Glutamatergic neuron (in vitro differentiated cells): ENCODE measurements at places on chromosomes 2 and 18. TPM values are rescaled to one million over a fixed set of nuclear protein-coding genes. Genes with fewer than 3 reads are reported as not detected.
A peak's percentile ranks its signal among the peaks of the same experiment; 100 is the strongest.

GRCh38 chr2:16223841-16224177 is 283.5 kb downstream of the MYCN start:
- DNase-seq: no peak
- H3K4me1 ChIP-seq: peaks cover 25% of the 10 kb centered on the region
- peak overlapping the region; percentile 53 for H3K4me3 ChIP-seq

GRCh38 chr2:1081451-1082225 is 131.0 kb downstream of the SNTG2 start:
- H3K27me3 ChIP-seq: peaks cover 6% of the 10 kb centered on the region
- peaks cover 22% of the 10 kb centered on the region for H3K4me1 ChIP-seq
- no peak overlapping the region for H3K27ac ChIP-seq

DNA sequence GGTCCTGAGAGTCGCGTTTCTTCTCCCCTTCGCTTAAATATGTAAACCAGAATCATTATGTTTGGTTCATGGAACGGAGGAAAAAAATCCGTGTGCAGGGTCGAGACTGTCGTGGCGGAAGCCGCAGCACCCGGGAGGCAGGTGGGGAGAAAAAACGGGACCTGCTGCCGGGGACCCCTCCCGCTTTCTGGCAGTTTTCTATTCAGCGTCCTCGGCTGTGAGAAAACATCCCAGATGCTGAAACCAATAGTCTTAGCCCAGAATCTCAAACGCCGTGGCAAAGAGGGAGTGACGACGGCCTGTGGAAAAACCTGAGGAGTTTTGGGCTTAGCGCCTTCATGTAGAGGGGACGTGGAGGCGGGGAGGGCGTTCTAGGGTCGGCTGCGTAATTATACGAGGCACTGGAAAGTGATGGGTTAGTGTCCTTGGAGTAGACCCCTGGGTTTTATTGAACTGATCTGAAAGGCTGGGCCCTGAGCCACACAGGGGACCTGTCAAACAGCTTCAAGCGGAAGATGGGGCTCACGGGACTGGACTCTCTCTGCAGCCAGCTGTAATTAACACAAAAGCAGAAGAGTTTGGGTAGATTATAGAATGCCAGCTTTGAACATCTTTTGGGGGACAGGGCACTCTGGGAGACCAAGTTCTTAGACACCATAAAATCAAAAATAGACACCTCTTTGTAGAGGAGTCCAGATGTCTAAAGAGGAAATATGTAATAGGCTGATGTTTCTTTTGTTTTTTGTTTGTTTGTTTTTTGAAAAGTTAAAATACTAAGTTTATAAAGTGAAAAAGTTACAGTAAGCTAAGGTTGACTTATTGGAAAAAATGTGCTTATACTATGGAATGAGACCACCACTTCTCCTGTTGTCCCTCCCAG is 834 bp upstream of the BUB1 start:
- peak; percentile 44 for DNase-seq
- H3K36me3 ChIP-seq: no peaks in the 10 kb centered on the region

The NOSTRIN gene
- not detected for total RNA-seq

DNA sequence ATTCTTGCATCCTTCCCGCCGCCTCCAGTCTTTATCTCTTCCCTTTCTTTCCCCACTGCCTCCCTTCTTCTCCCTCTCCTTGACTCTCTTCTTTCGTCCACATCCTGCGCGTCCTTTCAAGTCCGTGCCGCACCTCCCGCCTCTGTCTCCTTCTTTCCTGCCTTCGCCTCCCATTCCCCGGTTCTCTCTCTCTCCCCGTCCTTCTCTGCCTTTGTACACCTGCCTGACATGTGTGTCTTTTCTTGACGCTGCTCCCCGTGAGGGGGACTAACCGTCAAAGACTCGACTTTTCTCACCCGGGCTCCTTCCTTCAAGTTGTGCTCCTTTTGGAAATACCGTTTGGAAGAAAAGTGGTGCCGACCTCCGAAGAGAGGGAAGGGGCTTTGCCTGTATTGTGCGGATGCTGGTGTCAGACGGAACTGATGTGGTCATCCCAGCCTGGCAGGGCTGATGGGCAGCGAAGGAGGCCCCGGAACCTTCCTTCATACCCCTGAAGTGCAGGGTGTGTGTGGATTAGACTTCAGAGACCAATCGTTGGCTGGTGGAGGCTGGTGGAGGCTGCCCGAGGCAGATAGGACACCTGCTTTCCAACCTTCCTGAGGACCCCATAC is 879 bp downstream of the TMEM178A start:
- H3K27ac ChIP-seq: peak overlapping the region; percentile 88
- peaks cover 3% of the 10 kb centered on the region for H3K4me1 ChIP-seq
- DNase-seq: peak; percentile 25

DNA sequence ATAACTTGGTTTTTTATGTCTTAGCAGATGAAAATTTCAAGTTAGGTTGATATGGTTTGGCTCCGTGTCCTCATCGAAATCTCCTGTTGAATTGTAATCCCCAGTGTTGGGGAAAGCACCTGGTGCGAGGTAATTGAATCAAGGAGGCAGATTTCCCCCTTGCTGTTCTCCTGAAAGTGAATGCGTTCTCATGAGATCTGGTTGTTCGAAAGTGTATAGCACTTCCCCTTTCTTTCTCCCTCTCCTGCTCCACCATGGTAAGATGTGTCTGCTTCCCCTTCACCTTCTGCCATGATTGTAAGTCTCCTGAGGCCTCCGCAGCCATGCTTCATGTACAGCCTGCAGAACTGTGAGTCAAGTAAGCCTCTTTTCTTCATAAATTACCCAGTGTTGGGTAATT is 242.1 kb upstream of the TNP1 start:
- H3K36me3 ChIP-seq: no peaks in the 10 kb centered on the region
- H3K4me3 ChIP-seq: no peak overlapping the region
- no peak overlapping the region for H3K27ac ChIP-seq
- peaks cover 1% of the 10 kb centered on the region for H3K27me3 ChIP-seq
- DNase-seq: no peak

- DNase-seq: no peak
- H3K36me3 ChIP-seq: no peaks in the 10 kb centered on the region
These were observed 422.0 kb downstream of the CBLN2 start for GRCh38 chr18:72122103-72122502.
